ENCODE measurements at places on chromosomes 4 and X.

GRCh38 chrX:134416087-134416486, 43.9 kb upstream of the HPRT1 start:
- no peak for DNase-seq

GRCh38 chr4:140243278-140243753, 89.3 kb upstream of the MAML3 start:
- no peak for DNase-seq

GRCh38 chr4:3329887-3330286, 37.1 kb downstream of the RGS12 start:
- no peak for DNase-seq

GRCh38 chrX:138710866-138711341, 613 bp downstream of the FGF13 start:
- DNase-seq, result no peak

- no peak for DNase-seq
Observed at GRCh38 chr4:53538756-53539155, 52.5 kb downstream of the LNX1 start.

DNA sequence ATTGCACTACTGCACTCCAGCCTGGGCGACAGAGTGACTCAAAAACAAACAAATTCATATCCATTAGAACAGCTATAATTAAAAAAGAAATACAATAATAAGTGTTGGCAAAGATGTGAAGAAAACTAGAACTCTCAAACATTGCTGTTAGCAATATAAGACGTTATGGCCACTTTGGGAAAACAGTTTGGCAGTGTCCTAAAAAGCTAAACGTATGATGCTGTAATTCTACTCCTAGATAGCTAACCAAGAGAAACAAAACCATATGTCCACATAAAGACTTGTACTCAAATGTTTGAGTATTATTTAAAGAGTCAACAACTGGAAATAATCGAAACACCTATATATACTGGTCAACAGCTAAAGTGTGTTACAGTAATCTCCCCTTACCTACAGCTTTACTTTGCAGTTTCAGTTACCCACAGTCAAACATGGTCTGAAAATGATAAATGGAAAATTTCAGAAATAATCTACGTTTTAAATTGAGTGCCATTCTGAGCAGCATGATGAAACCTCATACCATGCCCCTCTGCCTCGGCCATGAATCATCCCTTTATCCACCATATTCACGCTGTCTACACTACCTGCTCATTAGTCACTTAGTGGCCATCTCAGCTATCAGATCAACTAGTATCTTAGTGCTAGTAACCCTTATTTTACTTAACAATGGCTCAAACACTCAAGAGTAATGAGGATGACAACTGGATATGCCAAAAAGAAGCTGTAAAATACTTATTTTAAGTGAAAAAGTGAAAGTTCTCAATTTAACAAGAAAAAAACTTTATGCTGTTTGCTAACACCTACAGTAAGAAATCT, 4.9 kb downstream of the ELF2 start:
- DNase-seq, result no peak

DNA sequence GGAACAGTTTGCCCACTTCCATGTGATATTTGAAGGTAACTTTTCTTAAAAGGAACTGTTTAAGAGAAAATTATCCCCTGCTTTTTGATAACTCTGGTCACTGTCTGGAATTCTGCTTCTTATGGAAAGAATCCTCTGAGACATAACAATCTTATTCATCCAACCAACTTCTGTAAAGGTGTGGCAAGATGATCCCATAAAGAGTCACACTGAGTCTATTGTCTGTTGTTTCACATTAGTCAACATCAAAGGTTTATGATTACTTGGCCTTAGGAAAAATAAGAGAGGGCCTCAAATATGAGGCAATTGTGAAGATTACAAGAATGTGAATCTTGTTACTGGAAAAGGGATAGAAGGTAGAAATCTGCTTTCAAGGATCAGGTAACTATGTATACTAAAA, 88.0 kb upstream of the MAGEB18 start:
- no peak for DNase-seq

DNA sequence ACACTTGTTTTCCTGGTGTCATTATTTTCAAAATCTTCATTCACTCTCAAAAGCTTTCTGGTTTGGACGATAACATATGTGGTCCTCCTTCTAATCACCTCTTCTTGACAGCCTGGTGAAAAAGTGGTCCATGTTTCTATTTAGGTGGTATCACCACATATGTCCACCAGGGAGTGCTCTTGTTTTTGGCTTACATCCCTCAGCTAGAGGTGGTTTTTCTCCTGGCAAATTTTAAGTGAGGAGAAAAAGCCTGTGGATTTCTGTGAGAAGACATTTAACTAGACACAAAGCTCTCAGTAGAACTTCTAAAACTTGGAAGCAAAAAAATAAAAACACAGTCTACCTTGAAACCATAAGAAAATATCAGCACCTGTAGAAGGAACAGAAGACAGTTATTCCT, 58.0 kb upstream of the FRMPD4 start:
- DNase-seq, result no peak

GRCh38 chrX:149491812-149492211, 13.3 kb downstream of the IDS start:
- no peak for DNase-seq

DNA sequence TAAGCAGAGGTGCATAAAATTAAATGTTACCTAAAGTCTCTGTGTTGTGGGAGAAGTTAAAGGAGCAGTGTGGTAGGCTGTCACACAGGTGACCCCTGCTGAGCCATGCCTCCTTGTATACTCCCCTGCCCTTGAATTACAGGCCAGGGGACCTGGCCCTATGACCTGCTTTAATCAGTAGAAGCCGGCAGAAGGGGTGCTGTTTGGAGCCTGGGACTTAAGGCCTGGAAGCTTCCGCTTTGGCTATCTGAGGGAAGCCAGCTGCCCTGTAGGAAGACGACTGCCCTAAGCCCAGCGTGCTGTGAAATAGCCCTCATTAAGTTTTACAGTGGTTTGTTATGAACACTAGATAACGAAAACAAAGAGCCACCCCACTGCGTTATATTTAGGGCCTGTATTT, 34.1 kb downstream of the SPINK2 start:
- no peak for DNase-seq

DNA sequence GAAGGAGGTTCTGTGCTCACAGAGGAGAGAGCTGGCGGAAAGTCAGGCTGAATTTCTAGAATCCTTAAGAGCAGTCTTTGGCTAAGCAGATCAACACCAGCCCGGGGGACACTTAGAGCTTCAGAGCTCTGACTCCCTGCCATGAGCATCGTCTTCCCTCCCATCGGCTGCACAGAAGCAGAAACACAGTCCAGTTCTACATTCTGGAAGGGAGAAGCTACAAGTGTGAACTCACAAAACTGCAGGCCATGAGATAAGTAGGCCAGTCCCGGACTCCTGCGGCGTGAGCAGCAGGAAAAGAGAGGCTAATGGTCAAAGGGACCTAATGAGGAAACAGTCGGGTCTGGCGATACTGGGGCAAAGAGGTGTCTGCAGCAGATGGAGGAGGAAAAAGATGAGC, 211.5 kb downstream of the DHX15 start:
- no peak for DNase-seq

- no peak for DNase-seq
Observed at GRCh38 chr4:156475322-156475721, 496.3 kb downstream of the PDGFC start.

GRCh38 chr4:10565166-10565780, 108.0 kb upstream of the ZNF518B start:
- DNase-seq, result no peak

GRCh38 chrX:45508454-45508853, 307.8 kb upstream of the DIPK2B start:
- no peak for DNase-seq

- DNase-seq, result no peak
Observed at GRCh38 chr4:81792521-81792920, 320.8 kb upstream of the RASGEF1B start.

- DNase-seq, result no peak
Observed at GRCh38 chr4:171644430-171645057, 168.7 kb upstream of the GALNTL6 start.

GRCh38 chrX:49840679-49841078, 11.6 kb downstream of the PAGE4 start:
- peak; percentile 90 for DNase-seq

DNA sequence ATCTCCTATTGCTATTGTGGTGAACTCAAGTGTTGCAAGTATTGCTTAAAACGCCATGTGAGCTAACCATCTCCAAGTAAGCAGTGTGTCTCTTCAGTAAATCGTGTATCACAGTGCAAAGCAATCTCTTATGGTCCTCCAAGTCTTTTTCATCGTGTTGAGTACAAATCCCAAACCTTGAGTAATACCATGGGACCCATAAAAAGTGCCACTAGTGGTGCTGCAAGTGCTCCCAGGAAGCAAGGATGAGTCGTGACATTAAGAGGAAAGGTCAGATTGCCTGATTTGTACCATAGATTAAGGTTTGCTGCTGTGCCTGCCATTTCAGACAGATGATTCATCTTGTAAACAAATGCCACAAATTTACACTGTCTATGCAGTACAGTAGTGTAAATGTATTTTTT, 66.9 kb upstream of the BMPR1B start:
- DNase-seq, result no peak

DNA sequence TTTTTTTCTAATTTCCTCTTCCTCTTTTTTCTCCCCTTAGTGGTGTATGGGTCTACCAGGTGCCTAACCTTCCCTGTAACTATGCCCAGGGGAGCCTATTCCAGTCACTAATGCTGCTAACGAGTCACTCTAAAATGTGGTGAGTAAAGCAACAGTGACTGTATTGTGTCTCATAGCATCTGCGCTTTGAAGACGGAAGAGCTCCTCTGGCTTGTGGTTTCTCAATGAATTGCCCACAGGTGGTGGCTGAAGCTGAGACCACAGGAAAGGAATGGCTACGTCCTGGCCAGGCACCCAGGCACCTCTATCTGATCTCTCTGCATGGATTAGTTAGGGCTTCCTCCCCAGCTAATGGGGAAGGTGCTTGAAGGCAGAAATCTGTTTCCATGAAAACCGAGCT, 763.5 kb upstream of the FRG1 start:
- no peak for DNase-seq

DNA sequence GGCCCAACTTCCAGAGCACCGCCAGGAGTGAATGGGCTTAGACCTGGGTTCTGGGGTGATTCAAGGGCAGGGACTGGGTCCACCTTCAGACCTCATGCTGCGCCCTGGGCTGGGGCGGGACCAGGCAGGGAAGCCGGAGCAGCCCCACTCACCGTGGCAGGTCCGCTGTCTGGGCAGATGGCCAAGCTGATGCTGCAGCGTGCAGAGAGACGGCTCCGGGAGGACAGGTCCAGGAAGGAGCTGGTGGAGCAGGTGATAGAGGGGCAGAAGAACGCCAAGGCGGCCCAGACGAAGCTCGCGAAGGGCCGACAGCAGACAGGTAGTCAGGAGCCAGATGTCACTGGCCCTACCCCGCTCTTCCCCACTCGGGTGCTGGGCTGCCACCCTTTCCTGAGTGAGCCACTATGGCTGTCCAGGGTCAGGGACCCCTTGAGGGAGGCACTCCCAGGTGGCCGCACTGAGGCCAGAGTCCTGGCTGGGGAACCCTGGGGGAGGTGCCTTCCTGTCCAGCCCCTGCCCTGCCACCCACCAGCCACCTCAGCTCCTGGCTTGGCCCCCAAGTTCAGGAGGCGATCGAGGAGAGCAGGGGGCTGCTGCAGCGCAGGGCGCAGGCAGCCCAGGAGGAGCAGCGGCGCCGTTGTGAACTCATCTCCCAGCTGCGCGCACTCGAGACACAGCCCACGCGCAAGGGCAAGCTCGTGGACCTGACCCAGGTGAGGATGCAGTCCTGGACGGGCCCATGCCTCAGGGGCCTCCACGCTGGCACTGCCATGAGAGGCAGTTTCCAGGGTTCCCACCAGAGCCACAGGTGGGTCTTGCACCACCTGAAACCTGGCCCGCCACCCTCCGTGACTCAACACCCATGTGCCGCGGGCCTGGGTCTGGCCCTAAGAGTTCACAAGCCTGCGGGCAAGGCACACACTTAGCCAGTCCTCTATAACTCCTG, 10.1 kb upstream of the RNF4 start:
- peak; percentile 53 for DNase-seq

DNA sequence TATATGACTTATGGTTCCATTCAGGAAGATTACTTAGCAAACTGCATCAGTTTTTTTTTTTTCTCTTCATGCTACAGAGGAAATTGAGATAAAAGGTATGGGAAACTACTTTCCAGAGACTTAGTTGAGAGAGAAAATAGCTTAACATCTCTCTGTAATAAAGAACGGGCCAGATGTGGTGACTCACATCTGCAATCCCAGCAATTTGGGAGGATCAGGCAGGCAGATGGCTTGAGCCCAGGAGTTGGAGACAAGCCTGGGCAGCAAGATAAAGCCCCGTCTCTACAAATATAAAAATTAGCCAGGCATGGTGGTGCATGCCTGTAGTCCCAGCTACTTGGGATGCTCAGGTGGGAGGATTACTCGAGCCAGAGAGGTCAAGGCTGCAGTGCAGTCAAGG, 271.2 kb upstream of the TENM3 start:
- DNase-seq, result peak; percentile 42

GRCh38 chrX:95346856-95347255, 1337.8 kb upstream of the DIAPH2 start:
- no peak for DNase-seq
